ENCODE measurements at places on chromosomes 6 and 20.

DNA sequence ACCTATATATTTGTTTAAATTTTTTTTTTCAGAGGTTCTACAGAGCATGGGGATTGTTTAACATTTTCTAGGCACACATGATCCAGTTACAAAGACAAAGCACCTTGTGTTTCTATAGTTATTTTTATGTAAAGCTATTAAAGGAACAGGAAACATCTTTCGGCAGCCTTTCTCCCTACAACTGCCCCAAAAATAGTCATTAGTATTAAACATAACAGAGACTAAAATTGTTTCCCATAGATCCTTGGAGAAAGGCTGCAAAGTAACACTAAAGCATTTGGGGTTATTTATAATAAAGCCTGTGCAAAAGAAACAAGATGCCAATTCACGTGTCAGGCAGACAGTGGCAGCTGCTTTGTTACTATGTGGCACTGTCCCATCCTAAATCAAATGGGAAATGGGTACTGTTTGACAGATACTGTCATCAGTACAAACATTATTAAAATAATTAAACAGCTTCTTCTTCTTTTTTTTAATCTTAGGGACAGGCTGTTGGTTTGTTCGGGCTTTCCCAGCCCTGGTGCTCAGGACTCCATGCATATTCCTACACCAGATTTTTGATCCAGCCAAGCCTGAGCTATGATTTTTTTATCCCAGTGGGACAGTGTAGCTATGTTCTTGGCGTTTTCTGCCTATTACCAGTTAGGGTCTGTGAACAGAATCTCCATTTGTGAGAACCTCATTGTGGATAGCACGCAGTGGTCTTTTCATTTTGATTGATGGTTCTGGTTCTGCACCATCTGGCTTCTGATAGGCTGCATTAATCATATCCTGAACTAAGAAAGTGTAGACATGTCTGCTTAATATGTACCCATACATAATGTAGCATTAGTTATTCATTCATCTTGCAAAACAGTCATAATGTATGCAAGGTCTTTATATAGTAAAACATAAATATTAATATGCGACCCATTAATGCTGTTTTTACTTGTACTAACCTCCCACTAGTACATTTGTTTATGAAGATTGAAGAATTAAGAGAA lies 460.4 kb upstream of the SOX4 start:
- ATAC-seq: no peak
- no peaks in the 10 kb centered on the region for H3K27me3 ChIP-seq
- no peak overlapping the region for H3K27ac ChIP-seq
- no peaks in the 10 kb centered on the region for H3K36me3 ChIP-seq

GRCh38 chr6:24229696-24230405 lies 103.8 kb downstream of the NRSN1 start:
- H3K4me3 ChIP-seq: no peak overlapping the region
- no peaks in the 10 kb centered on the region for H3K36me3 ChIP-seq
- no peak overlapping the region for H3K27ac ChIP-seq
- ATAC-seq: no peak
- H3K4me1 ChIP-seq: peaks cover 3% of the 10 kb centered on the region

- no peaks in the 10 kb centered on the region for H3K36me3 ChIP-seq
- no peak for ATAC-seq
- no peaks in the 10 kb centered on the region for H3K4me1 ChIP-seq
Measured at GRCh38 chr6:6972456-6972855, 135.3 kb upstream of the RREB1 start.

DNA sequence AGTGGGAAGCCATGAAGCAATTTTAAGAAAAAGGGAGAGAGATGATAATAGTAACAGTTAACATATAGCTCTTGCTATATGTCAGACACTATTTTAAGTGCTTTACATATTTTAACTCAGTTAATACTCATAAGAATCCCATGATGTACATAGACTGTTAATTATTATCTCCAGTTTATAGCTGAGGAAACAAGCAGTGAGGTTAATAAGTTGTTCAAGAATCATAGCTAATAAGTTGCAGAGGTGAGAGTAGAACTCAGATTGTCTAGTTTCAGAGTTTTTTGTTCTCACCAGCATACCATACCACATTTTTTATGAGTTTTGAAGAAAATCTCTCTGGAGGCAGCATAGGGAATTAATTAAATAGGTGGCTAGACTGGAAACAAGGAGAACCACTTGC lies 144.6 kb upstream of the MMS22L start:
- no peaks in the 10 kb centered on the region for H3K36me3 ChIP-seq
- no peaks in the 10 kb centered on the region for H3K27me3 ChIP-seq
- no peak overlapping the region for H3K27ac ChIP-seq
- H3K4me1 ChIP-seq: no peaks in the 10 kb centered on the region

DNA sequence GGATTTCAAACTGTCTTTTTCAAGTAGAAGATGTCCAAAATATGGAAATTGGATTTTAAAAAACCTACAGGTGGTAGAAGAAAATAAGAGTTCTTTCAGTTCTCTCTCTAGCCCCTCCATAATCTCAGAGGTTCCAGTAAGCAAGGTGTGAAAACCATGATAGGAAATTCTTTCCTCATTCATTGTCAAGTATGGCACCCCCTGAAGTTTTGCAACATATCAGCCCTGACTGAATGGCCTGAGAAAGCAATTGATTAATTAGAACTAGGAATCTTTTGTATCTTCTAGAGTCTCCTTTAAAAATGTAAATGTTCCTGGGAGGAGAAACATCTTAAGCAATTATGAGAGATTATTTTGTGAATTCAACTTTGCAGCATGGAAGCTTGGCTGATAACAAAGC lies 198.7 kb upstream of the STXBP5 start:
- H3K4me3 ChIP-seq: no peak overlapping the region
- H3K27me3 ChIP-seq: no peaks in the 10 kb centered on the region
- ATAC-seq: no peak
- peaks cover 10% of the 10 kb centered on the region for H3K4me1 ChIP-seq
- no peak overlapping the region for H3K27ac ChIP-seq
